ENCODE measurements at places on chromosomes 3 and 15. TPM values are rescaled to one million over a fixed set of nuclear protein-coding genes. Genes with fewer than 3 reads are reported as not detected.

ALDH1A3 gene
- total RNA-seq: 13.0 TPM

PLA2G4E gene
- total RNA-seq: not detected

KBTBD8 gene
- total RNA-seq: 4.8 TPM

TNFSF10 gene
- 48.1 TPM for total RNA-seq

TRAT1 gene
- total RNA-seq: not detected

CKMT1B gene
- total RNA-seq: 73.2 TPM

KIF23 gene
- total RNA-seq: 48.1 TPM

DUOXA2 gene
- 0.17 TPM for total RNA-seq

- no peak for DNase-seq
These were observed 67.9 kb downstream of the IQCH start for GRCh38 chr15:67322481-67322880.

DNA sequence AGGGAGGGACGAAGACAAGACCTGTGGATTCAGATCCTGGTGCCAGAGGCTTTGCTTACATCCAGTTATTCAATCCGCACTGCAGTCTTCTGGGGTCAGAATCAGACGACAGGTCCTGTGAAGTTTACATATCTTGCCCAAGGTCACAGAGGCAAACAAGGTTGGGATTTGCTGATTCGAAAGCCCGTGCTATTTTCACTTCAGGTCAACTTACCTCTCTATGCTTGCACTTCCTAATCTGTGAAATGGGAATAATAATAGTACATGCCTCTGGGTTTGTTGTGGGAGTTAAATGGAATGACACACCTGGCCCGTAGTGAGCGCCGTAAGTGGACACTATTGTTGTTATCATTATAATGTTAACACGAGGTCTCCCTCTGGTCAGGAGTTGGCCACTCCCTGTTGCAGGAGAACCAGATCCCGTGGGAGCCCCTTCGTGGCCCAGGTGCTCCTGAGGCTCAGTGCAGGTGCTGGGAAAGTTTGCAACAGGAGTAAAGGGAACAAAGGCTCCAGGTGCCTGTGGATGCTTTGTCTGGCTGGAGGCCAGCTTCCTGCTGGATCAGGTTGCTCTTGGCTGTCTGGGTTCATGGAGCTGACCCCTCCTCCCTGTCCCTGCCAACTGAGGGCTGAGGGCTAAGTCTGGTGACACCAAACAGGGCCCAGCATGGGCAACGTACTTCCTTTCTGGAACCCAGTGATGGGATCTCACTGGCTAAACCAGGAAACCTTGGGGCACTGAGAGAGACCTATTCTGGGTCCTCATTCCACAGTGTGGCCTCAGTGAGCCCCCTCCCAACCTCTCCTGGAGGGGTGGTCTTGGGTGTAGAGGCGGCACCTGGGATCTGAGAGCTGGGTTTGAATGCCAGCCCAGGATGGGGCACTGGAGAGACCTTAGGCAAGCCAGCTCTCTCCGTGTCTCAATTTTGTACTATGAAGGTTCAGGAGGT, 40.1 kb upstream of the SEMA4B start:
- no peak for DNase-seq

GRCh38 chr3:122576174-122576940, 1.1 kb upstream of the PARP15 start:
- DNase-seq: no peak

DNA sequence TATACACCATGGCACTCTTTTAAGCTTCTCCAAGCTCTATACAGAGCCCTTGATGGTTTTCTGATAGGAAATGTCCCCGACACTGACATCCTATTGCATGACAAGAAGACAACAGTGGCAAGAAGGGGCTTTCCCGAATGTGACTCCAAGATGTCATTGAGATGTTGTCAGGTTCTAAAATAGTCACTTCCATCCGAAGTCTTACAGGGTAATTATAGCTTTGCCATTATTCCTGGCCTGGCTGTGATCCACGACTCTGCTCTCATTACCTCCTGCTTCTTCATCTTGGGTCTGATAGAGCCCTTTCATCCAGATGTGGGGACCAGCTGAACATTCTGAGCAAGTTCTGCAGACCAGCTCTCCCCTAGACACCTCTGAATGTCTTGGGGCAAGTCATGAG, 40.6 kb upstream of the ADAMTS9 start:
- no peak for DNase-seq

DNA sequence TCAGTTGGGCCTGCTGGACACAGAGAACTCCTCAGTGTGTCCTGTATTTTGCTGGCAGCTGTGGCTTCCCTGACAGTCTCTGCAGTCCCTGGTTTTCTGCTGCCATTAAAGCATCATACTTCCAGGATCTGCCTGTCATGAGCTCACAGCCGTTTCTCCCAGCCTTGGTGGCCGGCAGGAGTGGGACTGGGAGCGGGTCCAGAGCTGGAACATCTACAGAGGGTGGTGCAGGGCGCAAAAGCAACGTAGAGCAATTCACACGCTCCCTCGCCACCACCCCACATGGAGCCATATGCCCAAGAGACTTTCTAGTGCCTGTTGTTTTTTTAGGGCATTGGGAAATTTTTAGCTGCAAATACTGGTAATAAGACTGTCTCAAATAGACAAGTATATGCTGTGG, 33.6 kb downstream of the ABTB1 start:
- DNase-seq: no peak

DNA sequence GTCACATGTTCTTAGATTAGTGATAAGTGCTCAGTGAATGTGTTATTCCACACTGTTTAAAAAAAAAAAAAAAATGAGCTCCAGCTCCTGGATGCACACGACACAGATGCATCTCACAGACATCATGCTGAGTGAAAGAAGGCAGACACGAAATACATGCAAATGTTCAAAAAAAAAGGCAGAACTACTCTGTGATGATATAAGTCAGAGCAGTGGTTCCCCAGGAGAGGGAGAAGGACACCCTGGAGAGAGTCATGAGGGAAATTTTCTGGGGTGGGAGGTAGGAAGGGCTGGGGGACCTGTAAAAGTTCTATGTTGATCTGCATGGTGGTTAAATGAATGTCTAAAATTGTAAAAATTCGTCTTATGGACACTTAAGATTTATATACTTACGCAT, 4.3 kb downstream of the CSRNP1 start:
- DNase-seq: no peak

- DNase-seq: no peak
These were observed 44.5 kb downstream of the LRCH3 start for GRCh38 chr3:197835509-197835908.

DNA sequence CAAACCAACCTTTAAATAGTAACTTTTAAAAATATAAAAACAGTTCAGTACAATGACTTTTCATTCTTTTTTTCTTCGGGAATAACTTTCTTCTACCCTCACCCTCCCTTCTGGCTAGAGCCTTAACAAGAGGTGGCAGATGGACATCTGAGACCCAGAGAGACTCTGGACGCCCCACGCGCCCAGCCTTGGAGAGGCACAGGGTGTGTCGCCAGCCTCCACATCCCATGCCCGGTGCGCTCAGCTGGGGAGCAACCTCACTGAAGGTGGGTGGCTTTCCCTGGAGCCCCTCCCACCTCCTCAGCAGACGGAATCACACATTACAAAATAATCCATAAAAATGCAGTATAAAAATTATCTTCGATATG, 49.5 kb downstream of the TLE3 start:
- DNase-seq: no peak

DNA sequence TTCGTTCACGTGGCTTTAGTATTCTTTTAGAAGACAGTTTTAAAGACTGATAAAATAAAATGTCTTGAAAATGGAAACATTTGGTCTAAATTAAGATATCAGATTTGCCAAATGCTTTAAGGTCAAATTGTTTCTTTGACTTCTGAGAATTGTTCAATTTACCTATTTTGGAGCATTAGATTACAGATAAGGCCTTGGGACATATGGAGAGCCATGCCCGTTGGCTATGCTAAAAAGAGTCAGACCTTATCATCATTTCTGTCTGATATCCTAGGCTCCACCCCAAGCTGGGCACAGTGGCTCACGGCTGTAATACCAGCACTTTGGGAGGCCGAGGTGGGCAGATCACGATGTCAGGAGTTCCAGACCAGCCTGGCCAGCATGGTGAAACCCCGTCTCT, 13.0 kb downstream of the ZNF445 start:
- no peak for DNase-seq

- no peak for DNase-seq
These were observed 91.2 kb downstream of the EOMES start for GRCh38 chr3:27630885-27631284.

DNA sequence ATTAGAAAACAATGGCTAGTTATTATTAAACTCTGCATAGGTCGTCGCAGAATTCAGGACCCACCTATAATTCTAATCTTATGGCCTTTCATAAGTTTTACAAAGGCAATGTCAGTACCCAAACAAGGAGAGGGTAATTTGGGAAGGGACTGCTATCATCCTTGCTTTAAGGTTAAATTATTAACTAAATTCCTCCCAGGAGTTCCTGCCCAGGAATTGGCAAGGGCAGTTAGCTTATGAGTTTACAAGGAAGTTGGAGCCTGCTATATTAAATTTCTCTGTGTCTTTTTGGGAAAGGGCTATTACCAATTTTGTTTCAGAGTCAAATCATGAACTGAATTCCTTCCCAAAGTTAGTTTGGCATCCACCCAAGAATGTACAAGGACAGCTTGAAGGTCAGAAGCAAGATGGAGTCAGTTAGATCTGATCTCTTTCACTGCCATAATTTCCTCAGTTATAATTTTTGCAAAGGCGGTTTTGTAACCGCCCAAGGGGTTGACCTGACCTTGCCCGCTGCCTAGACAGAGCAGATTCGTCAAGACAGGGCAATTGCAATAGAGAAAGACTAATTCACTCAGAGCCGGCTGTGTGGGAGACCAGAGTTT, 45.3 kb upstream of the LHFPL4 start:
- DNase-seq: no peak

GRCh38 chr3:183635107-183635430, 354 bp upstream of the KLHL24 start:
- DNase-seq: no peak

DNA sequence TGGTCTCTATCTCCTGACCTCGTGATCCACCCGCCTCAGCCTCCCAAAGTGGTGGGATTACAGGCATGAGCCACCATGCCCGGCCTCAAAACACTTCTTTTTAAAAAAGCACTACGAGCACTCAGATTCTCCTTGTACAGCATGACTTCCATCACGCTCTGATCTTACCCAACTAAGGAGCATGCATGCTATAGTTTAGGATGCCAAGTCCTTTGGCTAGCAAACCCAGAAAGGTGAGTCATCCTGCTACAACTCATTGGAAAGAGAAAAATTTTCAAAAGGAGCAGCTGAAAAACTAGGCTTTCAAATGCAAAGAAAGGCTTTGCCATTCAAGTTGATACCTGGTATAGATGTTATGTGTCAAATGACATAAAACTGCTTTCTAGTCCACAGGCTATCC, 70.3 kb upstream of the PRICKLE2 start:
- no peak for DNase-seq

DNA sequence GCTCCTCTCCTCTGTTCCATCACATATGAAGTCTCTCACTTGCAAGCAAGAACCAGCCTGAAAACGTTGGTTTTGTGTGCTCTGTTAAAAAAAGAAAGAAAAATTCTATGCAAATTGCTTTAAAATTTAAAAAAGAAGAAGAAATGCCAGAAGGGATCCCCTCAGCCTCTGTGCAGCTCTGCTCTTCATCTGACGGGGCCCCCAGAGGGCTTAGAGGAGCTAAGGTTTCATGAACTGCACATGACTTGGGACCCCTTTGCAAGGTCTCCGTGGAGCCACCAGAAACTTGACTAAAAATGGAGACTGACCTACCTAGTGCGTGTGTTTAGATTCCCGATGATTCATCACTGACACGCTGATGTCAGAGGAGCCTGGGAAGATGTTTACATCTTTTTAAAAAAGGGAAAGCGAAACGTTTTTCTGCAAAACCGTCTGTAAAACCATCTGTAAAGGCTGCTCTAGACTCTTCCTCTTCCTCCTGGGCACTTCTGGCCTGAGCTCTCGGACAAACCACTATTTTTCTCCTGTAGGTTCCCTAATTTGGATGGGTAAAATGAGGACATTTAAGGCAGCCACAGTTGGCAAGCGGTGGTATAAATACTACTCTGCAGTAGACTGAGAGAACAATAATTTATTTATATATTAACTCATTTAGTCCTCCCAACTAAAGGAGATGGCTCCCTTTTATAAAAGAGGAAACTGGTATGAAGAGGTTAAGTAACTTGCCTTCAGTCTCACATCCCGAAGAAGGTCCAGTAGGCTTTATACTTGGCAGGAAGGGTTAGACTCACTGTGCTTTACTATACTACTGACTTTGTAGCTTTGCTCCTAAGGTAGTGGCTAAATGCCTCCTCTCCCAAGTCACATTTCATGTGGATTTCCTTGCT, 67.2 kb upstream of the POLG start:
- DNase-seq: no peak

- DNase-seq: no peak
These were observed 31.3 kb upstream of the BLM start for GRCh38 chr15:90685591-90686434.

DNA sequence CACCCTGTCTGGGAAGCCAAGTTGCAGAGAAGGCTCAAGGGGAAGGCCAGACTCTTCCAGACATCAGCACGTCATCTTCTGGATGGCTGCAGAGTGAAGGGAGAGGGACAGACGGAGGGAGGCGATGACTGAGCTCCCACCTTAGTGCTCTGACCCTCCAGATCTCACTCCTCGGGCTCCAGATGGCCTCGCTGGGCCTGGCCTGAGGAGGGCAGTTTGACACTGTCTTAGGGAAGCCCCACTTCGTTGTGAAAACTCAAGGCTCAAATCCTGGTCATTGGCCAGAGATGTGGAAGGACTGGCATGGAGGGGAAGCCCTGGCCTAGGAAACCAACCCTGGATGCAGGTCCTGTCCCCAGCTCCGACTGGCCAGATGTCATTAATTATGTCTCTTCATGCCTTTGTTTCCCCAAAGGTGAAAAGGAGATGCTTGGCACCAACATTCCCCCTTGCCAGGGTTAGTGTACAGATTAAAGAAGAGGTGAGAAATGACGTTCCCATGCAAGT, 70.4 kb downstream of the ADCY5 start:
- DNase-seq: no peak

DNA sequence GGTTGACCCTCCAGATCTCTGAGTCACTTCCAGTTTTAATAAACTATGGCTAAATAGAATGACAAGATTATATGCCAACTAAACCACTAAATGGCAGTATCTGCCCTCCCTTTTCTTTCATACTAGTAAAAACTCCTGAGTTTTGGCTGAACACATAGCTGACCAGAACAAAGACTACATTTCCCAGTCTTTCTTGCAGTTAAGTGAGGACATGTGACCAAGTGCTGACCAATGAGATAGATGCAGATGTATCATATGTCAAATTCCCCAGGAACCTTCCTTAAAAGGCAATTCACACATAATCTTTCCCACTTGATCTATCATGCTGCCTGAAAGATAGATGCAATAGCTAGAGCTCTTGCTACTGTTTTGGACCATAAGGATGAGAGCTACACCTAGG, 191.3 kb downstream of the SHOX2 start:
- DNase-seq: no peak

- DNase-seq: no peak
These were observed 22.7 kb upstream of the CHL1 start for GRCh38 chr3:173886-174285.

- DNase-seq: no peak
These were observed 7.5 kb upstream of the ST6GAL1 start for GRCh38 chr3:186922790-186923189.

- DNase-seq: no peak
These were observed 145.9 kb downstream of the SATB1 start for GRCh38 chr3:18279226-18279737.
